Panc1 (cell line): ENCODE measurements at places on chromosomes 5 and 9.

DNA sequence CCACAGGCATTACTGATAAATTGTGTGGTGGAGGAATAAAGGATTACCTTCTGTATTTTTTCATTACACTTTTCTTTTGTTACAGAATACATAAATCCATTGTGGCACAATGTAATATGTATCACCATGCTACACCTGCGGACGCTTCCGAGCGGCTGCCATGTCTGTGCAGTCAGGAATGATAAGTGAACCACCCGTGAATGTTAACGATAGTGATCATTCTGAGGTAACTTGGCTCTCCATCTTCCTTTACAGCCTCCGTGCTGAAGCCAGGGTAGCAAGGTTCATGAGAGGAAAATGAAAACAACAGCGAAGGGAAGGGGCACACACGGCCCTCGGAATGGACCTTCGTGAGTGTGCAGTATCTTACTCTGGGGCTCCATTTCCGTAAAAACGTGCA is 161.2 kb downstream of the MAPKAP1 start:
- no peak for DNase-seq

- DNase-seq, result no peak
Measured at GRCh38 chr5:172235132-172235780, 41.3 kb downstream of the EFCAB9 start.

DNA sequence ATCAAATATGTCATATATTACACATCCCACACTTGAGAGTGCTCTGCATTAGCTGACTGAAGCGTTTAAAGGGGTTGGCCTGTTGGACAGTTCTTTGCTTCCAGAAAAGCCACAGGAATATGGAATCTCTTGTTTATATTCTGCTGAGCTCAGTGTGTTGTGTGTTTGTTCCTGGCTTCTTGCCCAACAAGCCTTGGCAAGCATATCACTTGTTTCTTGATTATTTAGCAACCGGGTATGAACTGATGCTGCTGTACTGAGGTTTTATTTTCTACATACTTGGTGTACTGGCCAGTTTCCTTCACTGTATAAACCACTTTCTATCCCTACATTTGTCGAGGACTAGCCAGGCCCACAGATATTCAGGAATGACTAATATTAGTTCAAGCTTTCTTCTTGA is 378.9 kb downstream of the KCTD16 start:
- no peak for DNase-seq

DNA sequence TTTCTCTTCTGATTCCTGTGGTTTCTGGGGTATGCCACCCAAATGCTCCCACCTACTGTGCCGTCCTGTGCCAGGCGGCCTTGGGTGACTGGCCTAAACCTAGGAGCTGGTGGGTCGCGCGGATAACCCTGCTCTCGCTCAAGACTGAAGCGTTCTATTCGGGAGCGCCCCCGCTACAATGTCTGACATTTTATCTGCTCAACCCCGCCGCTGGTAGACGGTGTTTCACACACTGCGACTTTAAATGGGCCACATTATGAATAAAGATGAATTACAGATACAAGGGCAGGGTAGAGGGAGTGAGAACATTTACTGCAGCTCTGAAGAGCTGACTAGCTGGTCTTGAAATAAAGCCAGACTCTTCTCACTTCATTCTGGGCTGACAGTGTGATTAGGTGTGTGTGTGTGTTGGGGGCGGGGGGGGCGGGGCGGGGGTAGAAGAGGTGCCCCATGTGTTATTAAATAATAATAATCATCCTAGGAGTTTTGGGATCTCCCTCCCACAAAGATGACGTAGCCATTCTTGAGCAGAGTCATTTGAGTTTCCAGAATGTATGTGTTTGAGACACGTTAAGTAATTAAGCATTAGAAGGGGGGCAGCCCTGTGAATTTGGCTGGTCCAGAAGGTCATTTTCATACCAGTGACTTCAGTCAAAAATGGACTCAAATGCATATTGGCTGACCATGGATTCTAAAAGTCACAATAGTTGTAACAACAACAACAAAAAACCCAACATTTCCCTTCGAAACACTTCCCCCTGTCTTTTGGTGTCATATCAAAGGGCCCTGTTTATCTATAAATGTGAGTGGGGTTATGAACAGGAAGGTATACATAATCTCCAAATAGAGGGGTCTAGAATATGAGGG is 1.0 kb upstream of the PTCH1 start:
- no peak for DNase-seq

GRCh38 chr9:312596-313320 is 98.1 kb downstream of the DOCK8 start:
- no peak for DNase-seq

GRCh38 chr5:6356578-6357164 is 21.7 kb downstream of the MED10 start:
- no peak for DNase-seq

DNA sequence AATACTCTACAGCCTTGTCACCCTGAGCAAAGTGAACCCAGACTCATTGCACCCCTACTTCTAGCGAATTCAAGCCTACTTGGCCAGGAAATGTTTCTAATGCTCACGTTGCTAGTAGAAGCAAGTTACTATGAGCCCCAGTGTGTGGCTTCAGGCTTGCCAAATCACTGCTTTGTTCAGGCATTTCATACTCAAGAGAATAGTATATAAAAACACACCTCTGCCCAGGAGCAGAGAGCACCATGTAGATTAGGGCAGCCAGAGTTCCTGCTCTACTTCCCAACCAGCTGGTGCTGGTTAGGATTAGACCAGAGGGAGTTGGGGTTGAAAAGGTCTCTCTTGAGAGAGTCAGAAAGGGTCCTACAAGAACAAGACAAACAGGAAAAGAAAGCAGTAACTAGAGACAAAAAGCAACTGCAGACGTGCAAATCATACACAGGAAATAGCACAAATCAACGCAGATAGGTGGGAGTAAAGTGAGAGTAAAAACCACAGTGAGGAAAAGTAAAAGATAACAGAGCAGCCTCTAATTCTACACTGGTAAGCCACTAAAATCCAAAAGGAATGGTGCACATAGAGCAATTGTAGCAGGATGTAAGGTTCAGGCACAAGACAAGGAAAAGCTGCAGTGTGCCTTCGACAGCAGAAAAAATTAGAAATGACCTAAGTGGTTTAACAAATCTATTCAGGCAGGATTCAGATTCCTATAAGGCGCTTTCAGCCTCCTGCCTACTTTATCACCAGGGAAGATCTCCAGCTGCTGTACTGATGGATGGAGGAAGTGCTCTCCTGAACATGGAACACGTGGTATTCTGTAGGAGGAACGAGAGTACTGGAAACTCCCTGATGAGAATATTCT is 49.6 kb upstream of the KIF2A start:
- DNase-seq, result no peak

GRCh38 chr9:84296146-84296843 is 44.3 kb downstream of the SLC28A3 start:
- no peak for DNase-seq

DNA sequence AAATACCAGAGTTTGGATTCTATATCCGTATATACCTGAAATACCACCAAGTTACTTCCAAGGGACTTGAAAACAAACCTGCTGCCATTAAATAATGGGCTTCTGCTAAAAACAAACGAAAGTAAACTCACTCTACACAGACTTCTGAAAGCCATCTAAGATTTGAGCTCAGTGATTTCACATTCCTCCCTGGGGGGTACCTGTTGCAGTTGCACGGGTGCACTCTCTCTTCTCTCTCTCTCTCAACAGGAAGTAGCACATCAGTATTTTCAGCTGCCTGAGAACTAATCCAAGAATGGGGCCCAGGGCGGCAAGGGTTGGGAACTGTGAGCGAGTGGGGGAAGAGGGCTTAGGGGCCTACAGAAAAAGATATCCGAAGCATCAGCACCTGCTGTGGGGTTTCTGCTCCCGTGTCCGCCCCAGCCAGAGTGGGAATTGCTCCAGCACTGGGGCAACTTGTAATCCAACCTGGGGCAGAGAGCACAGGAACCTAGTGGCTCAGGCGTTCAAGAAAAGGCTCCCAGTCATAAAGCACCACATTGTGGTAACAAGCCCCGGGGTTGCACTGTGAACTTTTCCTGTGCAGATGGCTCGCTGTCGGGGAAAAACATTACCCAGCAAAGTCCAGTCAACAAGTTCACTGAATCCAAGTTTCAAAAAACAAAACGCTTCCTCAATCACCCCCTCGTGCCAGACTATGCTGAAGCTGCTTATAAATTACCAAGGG is 99.8 kb downstream of the EFNA5 start:
- DNase-seq, result peak; percentile 32

DNA sequence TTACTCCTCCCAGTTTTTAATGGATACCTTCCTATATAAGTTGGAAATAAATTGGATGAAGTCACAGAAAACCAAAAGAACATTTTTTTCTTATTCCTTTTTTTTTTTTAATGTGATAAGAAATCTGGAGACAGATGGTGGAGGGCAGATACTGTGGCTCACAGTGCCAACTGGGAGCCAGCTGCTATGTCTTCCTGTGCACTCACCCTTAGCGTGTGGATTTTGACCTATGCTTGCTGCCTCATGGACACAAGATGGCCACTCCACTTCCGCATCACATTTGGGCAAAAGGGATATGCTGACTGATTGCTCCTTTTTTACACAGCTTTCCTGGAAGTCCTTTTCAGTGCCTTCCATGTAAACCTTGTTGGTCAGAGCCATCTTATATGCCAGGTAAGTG is 342.6 kb downstream of the MAN2A1 start:
- no peak for DNase-seq

- DNase-seq, result no peak
Measured at GRCh38 chr5:115471345-115472063, 73.1 kb downstream of the FEM1C start.

GRCh38 chr9:86563350-86563749 is 209.1 kb upstream of the TUT7 start:
- no peak for DNase-seq

DNA sequence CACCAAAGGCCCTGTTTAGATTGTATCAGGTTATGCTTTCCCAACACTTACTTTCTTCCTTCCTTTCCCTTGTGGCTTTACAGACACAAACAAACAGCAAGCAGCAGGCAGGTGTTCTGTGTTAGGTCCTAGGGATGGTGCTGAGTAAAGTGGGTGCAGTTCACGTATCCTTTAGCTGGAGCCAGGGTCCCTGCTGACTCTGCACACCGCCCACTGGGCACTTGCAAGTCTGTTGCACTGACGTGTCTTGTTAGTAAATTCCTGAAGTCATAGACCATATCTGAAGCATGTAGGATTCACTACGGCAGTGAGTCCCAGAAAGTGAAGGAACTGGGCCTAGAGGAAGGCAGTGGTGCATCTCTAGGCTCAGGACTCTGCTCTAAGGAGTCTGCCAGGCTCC is 96.5 kb downstream of the DAPK1 start:
- DNase-seq, result no peak

- no peak for DNase-seq
Measured at GRCh38 chr5:147756566-147756965, 26.0 kb downstream of the JAKMIP2 start.

- no peak for DNase-seq
Measured at GRCh38 chr9:20620650-20621470, 1.4 kb downstream of the MLLT3 start.
